ENCODE measurements at places on chromosomes 3 and 15.

DNA sequence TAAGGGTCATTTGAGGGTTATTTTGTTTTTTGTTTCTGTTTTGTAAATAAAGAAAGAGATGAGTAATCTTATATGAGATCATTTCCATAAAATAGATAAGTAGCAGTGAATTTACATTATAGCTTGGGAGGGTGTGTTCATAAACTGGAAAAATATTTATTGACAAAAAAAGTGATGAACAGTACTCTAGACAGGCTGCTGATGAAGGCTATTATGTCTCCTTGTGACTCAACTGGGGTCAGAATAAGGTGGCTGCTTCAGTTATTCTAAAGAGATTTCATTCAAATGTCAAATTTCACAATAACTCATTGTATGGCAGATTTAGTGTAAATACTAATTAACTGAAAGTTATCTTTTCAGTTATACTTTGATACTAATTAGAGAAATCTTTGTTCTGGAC is 251.1 kb upstream of the CMC1 start:
- DNase-seq = no peak
- no peaks in the 10 kb centered on the region for H3K27me3 ChIP-seq
- H3K27ac ChIP-seq = no peak overlapping the region
- H3K4me1 ChIP-seq = no peaks in the 10 kb centered on the region
- no peaks in the 10 kb centered on the region for H3K36me3 ChIP-seq

DNA sequence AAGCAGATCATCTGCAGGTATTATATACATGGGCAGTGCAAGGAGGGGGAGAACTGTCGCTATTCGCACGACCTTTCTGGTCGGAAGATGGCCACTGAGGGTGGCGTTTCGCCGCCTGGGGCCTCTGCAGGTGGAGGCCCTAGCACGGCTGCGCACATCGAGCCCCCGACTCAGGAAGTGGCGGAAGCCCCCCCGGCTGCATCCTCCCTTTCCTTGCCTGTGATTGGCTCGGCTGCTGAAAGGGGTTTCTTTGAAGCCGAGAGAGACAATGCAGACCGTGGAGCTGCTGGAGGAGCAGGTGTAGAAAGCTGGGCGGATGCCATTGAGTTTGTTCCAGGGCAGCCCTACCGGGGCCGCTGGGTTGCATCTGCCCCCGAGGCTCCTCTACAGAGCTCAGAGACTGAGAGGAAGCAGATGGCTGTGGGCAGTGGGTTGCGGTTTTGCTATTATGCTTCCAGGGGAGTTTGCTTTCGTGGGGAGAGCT is 639 bp downstream of the MKRN3 start:
- no peaks in the 10 kb centered on the region for H3K27me3 ChIP-seq
- no peak overlapping the region for H3K4me3 ChIP-seq
- DNase-seq = no peak

DNA sequence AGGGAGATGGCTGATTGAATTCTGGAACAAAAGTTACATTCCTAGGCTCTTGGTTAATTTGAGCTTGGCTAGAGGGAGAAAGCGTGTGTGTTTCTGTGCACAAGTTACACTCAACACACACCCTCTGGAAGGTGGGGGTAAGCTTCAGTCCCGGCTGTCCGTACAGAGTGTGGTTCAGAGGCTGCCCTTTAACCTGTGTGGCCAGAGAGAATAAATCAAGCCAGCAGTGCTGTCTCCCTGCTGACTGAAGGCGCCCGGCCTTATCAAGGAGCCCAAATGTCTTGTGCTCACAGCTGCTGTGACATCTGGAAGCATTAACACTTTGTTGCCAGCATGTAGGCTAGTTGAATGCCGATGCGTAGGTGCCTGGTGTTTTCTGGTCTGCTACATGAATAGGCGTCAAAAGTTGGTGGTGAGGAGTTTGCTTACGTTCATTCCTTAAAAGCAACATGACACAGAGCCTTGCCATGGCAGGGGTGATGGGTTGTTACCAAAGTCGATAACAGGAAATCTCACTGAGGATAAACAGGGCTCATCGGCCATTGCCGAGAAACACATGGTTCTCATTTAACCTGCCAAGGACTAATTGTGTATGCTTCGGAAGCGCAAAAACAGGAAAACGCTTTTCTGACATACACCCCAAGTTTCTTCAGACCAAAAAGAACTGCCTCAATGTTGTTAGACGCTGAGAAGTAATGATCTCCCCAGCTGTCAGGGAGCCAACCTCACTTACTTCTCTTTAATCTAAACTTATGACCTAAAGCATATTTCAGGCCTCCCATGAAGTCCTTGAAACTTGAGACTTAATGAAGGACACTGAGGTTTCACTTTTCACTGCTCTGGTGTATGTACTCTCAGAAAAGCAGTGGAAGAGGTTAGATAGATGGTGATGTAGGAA is 95.8 kb upstream of the CTDSPL start:
- H3K36me3 ChIP-seq = no peaks in the 10 kb centered on the region
- no peaks in the 10 kb centered on the region for H3K27me3 ChIP-seq
- peak overlapping the region; percentile 29 for H3K27ac ChIP-seq

DNA sequence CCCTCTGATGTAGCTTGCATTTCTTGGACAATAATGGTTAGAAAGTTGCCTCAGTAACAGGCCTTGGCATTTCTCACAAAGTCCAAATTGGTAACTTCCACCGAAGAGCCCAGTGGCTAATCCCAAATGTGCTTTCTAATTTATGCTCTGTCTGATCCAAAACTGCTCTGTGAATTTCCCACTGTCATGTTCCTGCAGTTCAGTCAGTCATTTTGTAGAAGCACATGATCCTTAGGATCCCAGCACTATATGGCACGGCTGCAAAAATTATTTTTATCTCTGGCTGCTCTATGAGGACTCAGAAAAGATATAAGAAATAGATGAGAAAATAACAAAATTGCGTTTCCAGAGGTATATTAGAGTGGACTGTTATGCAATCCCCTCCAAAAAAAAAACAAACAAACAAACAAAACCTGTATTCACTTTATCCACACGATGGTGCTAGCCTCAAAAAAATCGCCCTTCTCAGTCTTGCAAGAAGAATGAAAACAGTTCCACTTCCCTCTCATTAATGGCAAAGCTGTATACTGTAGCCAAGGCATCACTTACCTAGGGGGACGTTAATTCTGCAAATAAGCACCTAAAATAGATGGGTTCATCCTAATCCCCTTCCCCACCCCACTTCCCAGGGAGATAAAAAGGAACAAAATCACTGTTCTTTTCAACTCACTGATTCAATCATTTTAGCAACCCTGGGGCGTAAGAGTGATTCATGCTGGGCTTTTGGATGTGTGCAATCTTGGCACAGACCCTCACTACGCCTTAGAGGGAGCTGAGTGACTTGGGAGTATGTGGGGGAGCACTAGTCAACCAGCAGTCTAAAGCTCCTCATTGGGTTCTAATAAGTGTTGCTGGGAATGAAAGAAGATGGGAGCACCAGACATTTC is 61.3 kb downstream of the TMCO5A start:
- no peaks in the 10 kb centered on the region for H3K27me3 ChIP-seq
- no peak for DNase-seq
- H3K4me3 ChIP-seq = no peak overlapping the region
- H3K27ac ChIP-seq = no peak overlapping the region

GRCh38 chr15:67401336-67401735 is 119.6 kb upstream of the C15orf61 start:
- no peak overlapping the region for H3K27ac ChIP-seq
- no peak for DNase-seq
- no peaks in the 10 kb centered on the region for H3K36me3 ChIP-seq

DNA sequence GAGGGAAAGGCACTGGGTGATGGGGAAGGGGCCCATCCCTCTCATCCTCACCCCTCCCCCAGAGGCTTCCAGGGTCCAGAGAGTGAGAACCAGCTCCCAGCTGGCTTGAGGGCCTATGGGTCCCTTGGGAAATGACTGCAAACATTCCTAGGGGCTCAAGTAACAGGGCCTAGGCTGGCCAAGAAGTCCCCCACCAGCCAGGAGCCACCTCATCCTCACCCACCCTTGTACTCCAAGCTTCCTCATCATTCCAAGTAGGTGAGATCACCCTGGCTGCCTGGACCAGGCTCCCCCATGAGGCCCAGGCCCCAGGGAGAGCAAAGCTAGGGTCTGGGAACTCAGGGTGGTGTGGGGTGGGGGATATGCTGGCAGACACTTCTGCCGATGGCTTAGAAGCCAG is 14.8 kb downstream of the LOXL1 start:
- peaks cover 7% of the 10 kb centered on the region for H3K4me1 ChIP-seq
- no peaks in the 10 kb centered on the region for H3K27me3 ChIP-seq
- DNase-seq = no peak
- H3K27ac ChIP-seq = no peak overlapping the region
- H3K4me3 ChIP-seq = no peak overlapping the region

GRCh38 chr15:26967719-26968269 is 3.2 kb upstream of the GABRG3 start:
- peaks cover 1% of the 10 kb centered on the region for H3K4me1 ChIP-seq
- no peaks in the 10 kb centered on the region for H3K36me3 ChIP-seq
- H3K4me3 ChIP-seq = peak overlapping the region; percentile 78
- H3K27me3 ChIP-seq = peaks cover 78% of the 10 kb centered on the region

- peaks cover 2% of the 10 kb centered on the region for H3K36me3 ChIP-seq
- H3K4me3 ChIP-seq = peak overlapping the region; percentile 87
- DNase-seq = no peak
- H3K27me3 ChIP-seq = no peaks in the 10 kb centered on the region
These were observed 565 bp downstream of the CIB2 start for GRCh38 chr15:78130466-78131294.

GRCh38 chr3:1903111-1903510 is 195.6 kb upstream of the CNTN4 start:
- no peaks in the 10 kb centered on the region for H3K36me3 ChIP-seq
- no peaks in the 10 kb centered on the region for H3K27me3 ChIP-seq
- H3K4me3 ChIP-seq = no peak overlapping the region
- peaks cover 1% of the 10 kb centered on the region for H3K4me1 ChIP-seq
- H3K27ac ChIP-seq = no peak overlapping the region
- DNase-seq = no peak

- H3K27me3 ChIP-seq = peaks cover 41% of the 10 kb centered on the region
- H3K36me3 ChIP-seq = no peaks in the 10 kb centered on the region
- no peak for DNase-seq
- H3K4me1 ChIP-seq = peaks cover 24% of the 10 kb centered on the region
These were observed 126.5 kb downstream of the FMN1 start for GRCh38 chr15:33068007-33068481.

DNA sequence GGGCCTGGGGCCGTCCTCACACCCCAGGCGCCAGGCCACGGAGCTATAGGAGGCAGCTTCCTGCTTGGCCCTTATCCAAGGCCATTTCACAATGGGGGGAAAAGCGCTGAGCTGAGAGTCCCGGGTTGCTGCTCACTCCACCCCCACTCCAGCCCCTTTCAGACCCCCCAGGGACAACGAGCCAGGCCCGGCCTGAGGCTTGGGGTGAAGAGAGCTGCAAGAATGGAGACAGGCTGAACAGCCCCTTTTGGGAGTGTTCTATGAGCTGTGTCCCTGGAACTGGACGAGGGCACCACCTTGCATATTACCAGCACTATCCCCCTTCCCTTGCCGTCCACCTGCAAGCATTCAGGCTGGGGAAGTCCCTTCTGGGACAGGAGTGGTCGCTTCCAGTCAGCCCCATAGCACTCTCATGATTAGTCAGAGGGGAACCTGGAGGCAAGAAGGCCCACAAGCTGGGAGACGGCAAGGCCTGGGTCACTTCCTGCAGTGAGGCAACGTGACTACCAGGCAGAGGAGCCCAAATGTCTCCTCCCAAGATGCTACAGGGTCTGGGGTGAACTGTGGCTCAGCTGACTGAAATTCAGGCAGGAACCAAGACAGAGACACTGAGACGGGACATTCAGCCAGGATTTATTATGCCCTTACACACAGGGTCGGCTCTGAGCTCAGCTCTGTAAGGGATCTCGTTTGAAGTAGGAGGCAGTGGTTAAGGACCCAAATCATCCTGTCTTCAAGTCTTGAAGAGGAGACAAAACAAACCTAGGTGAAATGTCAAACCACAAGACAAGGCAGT is 8.6 kb upstream of the SRP14 start:
- peak overlapping the region; percentile 19 for H3K27ac ChIP-seq
- H3K36me3 ChIP-seq = no peaks in the 10 kb centered on the region
- no peaks in the 10 kb centered on the region for H3K27me3 ChIP-seq
- H3K4me3 ChIP-seq = no peak overlapping the region
- peaks cover 6% of the 10 kb centered on the region for H3K4me1 ChIP-seq
- no peak for DNase-seq

DNA sequence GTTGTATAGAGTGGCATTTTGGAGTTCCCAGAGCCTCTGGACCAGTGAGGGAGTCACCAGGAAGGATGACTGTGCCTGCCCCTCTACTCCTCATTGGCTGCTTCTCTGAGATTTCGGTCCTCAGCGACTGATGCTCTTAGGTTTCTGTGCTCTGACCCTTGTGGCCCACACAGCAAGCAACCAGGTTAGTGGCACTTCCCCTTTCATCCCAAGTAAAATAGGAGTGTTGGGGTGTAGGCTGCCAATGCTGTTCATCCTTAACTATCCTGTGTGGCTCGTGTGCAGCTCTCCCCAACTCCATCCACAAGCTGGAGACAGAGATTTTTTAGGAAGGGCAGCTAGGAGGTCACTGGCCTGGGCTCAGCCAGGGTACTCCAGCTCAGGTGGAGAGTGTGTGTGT is 21.3 kb downstream of the PRR23A start:
- H3K4me1 ChIP-seq = no peaks in the 10 kb centered on the region
- H3K27me3 ChIP-seq = peaks cover 40% of the 10 kb centered on the region
- no peaks in the 10 kb centered on the region for H3K36me3 ChIP-seq
- no peak overlapping the region for H3K4me3 ChIP-seq

DNA sequence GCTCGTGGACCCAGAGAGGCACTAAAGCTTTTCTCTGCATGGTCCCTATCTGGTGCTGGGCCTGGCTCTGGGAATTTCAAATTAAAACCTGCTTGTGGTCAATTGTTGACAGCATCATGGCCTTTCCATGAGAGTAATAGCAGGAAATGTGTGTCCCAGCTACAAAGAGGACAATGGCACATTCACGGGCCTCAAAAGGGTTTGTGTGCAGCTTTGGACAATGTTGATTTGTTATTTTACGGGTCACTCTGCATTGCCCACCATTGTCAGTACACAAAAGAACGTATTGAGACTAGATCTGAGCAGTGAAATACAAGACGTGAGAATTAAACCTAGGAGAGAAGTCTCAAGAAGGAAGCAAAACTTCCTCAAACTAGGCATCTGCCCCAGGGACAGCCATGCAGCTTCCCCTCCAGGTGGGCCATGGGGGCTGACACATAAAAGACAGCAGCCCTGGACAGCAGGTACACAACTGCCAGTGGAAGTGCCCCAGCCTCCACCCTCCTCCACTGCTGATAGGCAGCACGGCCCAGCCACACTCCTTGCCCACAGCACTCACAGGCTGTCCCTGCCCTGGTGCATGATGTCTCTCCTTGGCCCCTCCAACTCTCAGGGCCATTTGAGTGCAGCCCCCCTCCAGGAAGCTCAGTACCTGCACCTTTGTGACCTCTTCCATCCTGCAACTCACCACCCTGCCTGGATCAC is 15.9 kb upstream of the LTF start:
- H3K36me3 ChIP-seq = no peaks in the 10 kb centered on the region
- H3K27ac ChIP-seq = no peak overlapping the region
- H3K27me3 ChIP-seq = peaks cover 4% of the 10 kb centered on the region
- H3K4me3 ChIP-seq = no peak overlapping the region
- peaks cover 14% of the 10 kb centered on the region for H3K4me1 ChIP-seq
- DNase-seq = no peak

All from progenitor cell of endocrine pancreas (in vitro differentiated cells).